Right renal pelvis (tissue), 4 donors: ENCODE measurements at places on chromosomes 6 and 20.

DNA sequence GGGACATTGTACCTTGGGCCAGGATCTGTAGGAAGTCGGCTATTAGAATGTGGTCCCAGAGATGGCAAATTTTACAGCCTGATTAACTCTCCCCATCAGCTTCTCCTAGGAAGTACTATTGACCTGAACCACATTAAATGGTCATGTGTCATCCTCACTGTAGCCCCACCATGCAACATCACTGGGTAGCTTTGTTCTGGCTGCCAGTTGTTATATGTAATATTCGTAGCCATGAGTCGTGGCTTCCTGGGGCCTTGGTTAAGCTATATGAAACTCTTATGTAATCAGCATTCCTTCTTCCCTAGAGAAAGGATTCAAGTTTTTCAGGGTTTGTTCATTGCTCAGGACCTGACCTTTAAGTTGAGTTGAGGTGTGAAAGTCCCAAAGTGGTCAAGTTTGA lies 125.7 kb downstream of the ANKS1A start:
- DNase-seq: no peak

GRCh38 chr20:9919271-9920014 lies 80.6 kb upstream of the PAK5 start:
- DNase-seq: no peak

DNA sequence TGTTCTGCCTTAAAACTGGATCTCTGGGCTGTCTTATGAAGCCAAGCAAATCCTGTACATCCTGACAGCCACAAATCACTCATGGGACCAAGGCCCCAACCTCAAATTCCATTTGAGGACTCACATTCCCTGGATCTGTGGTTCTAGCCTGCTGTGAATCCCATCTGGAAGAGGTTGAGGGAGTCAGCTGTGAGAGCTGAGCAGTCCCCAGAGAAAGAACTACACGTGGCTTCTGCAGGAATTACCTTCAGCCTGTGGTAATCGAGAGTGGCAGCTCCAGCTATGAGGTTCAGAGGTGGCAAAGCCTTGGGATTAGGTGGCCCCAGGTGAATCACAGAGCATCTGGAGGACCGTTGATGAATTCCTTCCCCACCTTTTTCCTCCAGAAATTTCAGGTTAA lies 245.2 kb downstream of the SLC24A3 start:
- DNase-seq: no peak

- DNase-seq: no peak
These were observed 14.5 kb upstream of the IRF4 start for GRCh38 chr6:376827-377640.

- no peak for DNase-seq
These were observed 345.3 kb downstream of the CDKAL1 start for GRCh38 chr6:20879526-20879925.

DNA sequence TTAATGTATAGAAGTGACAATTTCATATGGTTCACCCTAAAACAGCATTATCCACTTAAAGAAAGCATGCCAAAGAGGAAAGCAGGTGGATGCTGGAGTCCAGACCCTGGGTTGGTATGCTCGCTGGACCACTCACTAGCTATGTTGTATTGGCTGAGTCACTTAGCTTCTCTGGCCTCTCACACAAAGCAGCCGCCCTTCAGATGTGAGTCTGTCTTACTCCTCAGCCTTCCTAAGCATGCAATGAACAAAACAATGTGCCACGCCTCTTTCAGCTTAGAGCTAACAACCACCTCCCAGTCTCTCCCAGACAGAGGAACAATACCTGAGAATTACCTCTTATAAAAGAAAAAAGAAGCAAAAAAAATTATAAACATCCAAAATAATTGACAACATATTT lies 29.4 kb downstream of the SIM1 start:
- no peak for DNase-seq

DNA sequence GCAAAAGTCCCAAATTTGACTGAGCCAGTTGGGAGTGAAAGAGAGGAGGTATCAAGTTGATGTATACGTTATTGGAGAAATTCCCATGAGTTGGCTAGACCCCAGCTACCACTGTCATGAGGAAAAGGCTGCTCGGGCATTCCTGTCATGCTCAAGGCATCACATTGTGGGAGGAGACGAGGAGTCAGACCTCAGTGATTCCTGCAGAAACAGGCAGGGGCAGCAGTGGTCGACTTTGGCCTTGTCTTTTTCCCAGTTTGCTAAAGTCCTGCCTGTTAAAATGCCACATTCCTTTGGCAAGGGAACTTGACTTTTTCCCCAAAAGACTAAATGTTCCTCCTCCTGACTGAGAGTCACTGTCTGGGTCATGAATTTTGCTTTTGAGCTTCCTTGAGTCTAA lies 295.5 kb upstream of the HS3ST5 start:
- no peak for DNase-seq

GRCh38 chr20:24827603-24828295 lies 121.3 kb upstream of the CST7 start:
- DNase-seq: no peak

DNA sequence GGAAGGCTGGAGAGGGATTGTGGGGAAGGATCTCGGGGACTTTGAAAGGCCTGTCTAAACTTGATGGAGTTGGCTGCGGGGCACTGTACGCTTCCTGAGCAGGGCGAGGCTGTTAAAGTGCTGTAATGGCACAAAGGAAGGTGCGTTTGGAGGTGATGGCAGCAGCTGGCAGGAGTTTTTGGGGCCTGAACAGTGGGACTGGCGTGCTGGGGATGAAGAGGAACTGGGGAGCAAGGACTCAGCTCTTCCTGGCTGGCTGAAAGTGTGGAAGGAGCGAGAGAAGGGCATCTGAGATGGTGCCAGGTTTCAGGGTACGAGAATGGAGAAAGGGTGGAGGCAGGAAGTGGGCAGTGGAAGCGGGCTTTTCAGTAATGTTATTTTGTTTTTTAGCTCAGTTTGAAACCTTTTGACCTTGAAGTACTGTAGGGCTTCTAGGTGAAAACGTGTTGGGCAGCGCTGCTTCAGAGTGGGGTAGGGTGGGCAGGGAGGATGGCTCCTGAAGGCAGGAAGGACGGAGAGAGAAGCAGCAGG lies 8.0 kb downstream of the TMEM181 start:
- DNase-seq: no peak

GRCh38 chr6:165599596-165600487 lies 63.2 kb downstream of the PDE10A start:
- DNase-seq: no peak

GRCh38 chr6:6581054-6581453 lies 7.5 kb upstream of the LY86 start:
- no peak for DNase-seq

DNA sequence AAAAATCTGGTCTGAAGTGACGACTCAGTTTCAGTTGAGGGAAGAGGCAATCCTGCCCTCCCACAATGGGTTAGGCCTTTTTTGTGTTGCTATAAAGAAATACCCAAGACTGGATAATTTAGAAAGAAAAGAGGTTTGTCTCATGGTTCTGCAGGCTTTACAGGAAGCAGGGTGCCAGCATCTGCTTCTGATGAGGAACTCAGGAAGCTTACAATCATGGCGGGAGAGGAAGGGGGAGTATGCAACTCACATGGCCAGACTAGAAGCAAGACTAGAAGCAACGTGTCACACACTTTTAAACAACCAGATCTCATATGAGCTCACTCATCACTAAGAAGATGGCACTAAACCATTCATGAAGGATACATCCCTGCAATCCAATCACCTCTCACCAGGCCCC lies 529.3 kb downstream of the KIF16B start:
- no peak for DNase-seq

DNA sequence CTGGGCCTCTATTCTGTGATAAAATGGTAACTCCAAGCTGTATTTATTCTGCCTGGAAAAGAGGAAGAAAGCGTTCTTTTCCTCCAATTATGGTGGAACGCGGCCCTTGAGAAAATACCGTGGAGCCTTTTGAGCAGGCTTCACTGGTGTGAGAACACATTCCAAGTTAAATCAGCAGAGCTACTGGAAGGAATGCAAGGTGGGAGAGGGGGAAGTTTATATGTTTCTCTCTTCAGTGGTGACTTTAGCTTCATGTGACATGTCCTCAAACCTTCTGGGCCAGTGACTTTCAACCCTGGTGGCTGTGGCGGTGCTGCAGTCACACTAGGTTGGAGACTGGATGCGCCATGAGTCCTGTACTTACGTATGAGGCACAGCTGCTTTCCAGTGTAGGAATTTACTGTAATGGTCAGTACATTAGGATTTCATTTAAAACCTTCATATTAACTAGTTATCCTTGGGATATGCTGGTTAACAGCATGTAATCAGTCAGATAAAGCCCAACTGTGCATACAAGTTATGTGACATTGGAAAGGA lies 221.7 kb downstream of the ARID1B start:
- DNase-seq: no peak

DNA sequence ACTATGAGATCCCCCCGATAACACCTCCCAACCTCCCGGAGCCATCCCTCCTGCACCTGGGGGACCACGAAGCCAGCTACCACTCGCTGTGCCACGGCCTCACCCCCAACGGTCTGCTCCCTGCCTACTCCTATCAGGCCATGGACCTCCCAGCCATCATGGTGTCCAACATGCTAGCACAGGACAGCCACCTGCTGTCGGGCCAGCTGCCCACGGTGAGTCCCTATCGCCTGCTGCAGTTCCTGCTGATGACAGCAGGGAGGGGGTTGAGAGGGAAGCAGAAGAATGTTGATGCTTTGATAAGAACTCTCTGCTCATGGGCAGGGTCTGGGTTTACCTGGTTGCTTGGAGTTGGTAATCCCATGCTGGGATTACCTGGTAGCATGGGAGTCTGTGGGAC lies 91.9 kb downstream of the TOX2 start:
- no peak for DNase-seq

DNA sequence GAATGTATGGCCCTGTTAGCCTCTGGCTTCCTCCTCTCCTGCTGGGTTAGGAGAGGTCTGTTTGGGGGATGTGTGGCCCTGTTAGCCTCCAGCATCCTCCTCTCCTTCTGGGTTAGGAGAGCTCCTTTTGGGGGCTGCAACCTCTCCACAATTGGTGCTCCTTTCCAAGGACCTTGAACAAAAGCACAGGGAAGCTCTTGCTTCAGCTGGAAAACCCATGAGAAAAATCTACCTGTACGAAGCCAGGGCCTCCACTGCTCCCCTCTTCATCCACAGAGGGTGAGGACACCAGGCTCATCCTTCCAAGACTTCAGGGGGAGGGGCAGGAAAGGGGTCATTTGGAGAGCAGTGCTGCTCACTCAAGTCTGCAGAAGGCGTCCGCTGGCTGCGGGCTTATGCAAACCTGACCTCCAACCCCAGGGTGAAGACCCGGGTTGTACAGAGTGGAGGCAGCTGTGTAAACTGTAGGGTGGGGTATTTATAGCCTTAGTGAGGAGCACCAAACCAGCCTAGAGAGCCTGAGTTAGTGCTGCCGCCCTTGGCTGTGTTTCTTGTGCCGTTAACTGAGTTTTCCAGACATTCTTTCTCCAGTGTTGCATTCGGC lies 62.1 kb downstream of the SLC24A3 start:
- peak; percentile 72 for DNase-seq

DNA sequence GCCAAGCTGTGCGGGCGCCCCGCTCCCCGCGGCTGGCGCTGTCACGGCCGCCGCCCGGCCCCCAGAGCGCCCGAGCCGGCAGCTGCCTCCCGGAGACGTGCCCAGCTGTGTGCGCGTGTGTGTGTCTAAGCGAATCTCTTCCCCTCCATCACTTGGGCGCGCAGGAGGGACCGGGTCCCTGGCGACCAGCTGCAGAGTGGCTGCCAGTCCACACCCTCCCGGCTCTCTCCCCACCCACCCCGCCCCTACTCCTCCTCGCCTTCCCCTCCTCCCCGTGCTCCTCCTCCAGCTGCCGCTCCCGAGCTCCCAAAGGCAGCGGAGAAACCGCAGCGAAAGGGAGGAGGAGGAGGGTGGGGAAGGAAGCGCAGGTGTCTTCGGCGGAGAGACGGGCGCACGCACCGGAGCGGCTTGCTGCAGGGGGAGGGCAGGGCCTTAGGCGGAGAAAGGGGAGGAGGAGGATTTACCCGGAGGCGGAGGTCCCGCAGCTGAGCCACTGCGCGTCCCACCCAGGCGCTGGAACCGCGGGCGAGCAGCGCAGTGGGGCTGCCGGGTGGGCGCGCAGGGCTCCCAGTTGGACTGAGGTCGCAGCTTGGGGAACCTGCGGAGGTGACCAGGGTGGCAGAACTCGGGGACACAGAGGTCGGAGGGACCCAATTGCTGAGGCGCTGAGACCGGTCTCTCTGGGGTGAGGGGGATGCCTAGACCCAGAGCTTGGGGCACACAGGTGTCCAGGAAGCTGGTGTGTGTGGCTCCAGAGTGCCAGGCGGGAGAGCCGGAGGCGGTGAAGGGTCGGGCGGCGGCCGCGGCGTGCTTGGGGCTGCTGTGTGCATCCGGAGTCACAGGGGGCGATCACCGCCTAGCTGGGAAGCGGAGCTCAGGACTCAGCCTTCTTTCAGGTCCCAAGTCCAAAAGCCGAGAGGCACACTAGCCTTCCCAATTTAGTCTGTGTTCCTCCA lies at the start of gene HS3ST5:
Gene HS3ST5, minus strand, starts transcription at position 198 of the 956 bp plus-strand sequence. CDS start 280,178 bp downstream, outside the sequence.
- no peak for DNase-seq

- DNase-seq: no peak
These were observed 21.2 kb downstream of the STK38 start for GRCh38 chr6:36526066-36526465.

DNA sequence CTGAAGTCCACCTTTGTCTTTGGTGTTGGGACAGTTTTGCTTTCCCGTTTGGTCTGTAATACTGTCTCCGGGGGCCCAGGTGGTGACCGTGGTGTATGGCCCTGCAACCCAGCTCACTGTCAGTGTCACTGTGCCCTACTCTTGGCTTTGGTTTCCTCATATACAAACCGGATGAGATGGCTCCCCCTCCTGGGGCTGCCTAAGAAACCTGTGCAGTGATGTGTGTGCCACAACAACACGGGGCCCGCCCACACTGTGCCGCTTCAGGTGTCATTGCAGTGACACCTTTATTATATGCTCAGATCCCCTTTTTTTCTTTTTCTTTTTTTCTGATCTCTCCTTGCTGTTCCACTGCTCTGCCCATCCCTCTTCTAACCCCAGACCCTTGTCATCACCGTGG lies 73.9 kb downstream of the RAMACL start:
- no peak for DNase-seq
